CD4-positive, CD25-positive, alpha-beta regulatory T cell (primary cell): ENCODE measurements at places on chromosomes 1 and 21.

DNA sequence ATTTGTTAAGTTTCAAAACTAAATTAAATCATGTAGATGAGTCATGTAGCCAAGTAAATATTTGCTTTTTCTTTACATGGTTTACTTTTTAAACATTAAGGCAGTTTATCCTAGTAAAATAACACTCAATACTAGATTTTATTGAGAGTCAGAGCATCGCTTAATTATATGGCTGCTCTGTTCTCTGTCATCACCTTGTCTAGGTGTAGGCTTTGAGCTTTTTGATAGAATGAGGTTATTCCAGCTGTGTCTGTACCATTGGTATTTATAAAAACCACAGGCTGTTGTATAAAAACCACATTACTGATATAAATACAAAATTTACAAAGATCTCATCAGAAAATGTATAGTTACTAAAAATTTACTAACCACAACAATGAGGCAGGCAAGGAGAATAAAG is 42.5 kb upstream of the GPR52 start:
- no peak for DNase-seq

DNA sequence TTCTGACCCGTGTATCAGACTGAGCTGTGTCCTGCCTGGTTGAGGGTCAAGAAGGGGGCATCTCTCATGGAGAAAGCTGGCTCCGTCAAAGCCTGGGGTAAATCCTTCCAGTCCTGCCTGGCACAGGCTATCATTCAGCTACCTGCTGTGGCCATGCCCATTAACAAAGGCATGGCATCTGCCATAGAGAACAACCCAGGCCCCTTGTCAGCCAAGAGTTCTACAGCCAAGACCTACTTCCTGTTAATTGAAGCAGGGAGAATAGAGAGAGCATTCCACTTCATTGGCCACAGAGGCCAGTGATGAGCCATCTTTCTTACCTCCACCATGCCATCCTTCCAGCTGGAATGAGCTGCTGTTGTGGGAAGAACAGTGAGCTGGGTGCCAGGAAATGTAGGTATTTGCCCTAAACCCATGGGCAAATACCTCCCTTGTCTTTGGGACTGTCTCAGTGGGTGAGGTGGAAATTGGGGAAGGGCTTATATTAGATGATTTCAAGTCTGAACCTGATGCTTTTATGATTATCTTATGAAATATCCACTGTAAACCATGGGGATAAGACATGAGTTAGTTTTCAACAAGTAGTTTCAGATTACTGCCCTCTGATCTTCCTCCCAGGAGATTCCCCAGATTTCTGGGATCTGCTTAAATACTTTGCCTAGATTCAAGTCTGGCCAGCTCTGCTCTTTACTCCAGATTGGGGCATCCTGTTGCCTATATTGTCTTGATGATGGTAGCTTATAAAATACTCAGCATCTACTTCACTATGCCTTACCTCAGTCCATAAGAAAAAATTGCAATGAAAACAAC is 11.2 kb upstream of the KCNQ4 start:
- no peak for DNase-seq

DNA sequence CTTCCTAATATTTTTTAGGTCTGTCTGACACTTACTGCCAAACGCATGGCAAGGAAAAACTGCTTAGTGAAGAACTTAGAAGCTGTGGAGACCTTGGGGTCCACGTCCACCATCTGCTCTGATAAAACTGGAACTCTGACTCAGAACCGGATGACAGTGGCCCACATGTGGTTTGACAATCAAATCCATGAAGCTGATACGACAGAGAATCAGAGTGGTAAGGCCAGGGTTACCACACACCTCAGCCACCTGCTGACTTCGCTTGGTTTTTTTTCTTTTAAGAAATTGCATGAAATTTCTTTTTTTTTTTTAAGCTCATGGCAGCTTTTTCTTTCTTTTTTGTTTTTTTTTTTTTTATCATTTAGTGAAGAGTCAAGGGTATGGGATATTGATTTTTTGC is 17.2 kb downstream of the ATP1A1 start:
- DNase-seq, result peak; percentile 15

DNA sequence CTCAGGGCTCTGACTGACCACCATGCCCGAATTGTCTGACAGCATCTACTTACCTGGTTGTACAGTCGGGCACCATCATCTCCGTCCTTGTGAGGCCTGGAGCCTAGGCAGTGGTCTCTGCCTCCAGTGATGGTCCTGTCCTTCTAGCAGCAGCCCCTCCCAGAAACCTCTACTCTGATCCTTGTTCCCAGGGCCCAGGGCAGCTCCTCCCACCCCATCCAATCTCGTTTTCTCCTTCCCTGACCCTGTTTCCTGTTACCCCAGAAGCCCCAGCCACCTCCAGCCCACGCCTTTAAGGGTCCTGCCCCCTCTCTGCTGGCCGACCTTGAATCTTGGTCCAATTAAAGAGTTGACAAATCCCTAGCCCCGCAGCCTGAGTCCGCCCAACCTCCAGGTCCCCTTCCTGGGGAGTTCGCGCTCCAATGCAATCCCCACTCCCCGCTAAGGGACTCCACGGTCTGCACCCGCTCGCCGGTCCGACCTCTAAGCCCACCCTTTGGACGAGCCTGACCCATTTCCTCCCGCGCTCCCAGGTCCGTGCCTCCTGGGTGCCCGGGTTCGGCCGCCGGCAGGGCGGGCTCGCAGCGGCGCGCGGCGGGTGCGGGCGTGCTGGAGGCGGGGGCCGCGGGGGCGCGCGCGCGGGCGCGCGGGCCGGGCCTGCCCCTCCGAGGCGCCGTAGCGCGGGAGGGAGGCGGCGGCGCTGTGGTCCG is at the start of gene B4GALT2:
B4GALT2 (plus strand) TSS at position 660 of the 710 bp plus-strand sequence. CDS start 1,951 bp downstream, outside the sequence.
- no peak for DNase-seq

DNA sequence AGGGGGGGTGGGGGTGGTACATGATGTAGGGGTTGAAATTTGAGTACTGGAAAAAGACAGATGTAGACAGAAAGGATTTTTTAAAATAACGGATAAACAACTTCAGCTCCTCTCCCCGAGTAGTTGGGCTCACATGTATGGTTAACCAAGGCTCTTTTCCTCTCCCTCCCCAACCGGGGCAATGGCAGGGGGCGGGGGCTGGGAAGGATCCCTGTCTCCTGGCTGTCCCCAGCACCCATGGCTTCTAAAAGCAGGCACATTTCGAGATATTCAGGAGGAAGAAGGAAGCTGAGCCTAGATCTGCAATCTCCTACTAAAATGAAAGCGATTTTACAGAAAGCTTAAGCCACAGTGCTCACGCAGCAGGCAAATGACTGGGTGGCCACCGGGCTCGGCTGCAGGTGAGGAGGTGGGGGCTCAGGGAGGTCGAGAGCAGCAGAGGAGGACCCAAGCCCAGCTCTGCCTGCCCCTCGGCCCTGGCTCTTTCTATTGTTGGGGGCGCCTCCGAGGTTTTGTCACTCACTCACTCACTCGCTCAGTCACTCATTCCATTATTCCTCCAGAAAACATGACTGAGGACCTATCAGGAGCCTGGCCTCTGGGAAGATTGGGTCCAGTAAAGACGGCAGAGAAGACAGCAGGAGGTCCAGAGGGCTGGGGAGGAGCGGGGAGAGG is 573.3 kb downstream of the PTPRU start:
- no peak for DNase-seq

DNA sequence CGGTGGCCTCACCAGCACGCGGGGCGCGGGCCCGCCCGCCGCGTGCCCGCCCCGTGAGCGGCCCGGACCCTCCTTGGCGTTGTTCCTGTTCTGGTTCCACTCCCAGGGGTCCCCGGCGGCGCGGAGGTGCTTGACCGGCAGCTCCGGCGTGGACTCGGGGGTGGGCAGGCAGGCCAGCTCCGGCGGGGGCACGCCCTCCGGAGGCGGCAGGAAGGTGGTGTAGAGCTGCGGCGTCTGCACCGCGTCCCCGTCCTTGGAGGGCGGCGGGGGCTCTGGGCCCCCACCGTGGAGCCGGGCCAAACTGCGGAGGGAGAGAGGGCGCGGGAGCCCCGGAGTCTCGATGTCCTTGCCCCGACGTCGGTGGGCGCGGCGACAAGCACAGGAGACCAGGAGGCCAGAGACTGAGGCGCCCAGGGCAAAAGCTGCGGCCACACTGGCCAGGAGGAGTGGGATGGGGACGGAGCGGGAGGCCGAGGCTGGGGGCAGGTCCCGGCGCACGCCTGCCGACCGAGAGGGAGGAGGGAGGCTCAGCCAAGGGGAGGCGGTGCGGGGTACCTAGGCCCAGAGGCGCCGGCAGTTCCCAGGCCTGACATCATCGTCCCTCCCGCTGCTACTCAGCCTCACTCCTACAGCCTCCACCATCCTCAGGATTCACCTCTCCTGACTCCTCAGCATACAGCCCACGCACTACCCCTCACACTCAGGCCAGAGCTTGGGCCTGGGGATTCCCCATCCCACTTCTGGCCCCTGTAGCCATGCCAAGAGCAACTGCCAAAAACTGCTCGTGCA is 13.2 kb downstream of the SEMA6C start:
- no peak for DNase-seq

DNA sequence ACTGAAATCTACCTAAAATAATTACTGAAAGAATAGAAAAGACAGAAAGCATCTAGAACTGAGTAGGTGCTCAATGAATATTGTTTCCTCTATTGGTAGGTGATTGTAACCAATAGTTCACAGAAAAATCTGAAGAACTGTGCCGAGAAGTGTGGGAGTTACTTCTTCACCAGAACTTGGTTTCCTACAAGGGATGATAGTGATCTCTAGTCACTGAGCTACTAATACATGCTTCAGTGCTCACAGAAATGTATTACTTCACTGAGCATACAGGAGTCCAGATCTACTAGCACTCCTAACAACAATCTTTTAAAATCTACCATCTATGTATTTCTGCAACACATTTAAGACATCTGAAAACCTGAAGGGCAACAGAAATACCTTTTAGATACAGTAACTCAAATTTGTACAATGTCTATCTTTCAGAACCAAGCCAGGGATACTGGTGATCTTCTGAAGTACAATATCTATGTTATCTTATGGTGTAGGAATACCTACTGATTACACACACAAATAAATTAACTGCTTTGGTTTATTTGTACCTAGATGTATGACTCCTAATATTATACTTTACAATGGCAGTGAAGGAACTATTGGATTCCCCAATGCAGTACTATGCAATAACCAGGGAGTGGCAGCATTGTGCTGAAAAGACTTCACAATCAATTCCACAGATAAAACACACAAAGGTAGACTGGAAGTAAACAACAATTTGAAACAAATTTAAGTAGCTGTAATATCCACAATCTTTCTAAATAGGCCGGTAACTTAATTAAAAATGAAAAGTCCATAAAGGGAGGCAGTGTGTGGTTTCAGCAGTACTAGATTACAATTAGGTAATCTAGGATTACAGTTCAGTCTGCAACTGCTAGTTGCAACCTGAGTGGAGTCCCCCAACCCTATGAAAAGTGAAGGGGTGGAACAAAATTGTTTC is 243.0 kb downstream of the SLC45A1 start:
- peak; percentile 30 for DNase-seq

DNA sequence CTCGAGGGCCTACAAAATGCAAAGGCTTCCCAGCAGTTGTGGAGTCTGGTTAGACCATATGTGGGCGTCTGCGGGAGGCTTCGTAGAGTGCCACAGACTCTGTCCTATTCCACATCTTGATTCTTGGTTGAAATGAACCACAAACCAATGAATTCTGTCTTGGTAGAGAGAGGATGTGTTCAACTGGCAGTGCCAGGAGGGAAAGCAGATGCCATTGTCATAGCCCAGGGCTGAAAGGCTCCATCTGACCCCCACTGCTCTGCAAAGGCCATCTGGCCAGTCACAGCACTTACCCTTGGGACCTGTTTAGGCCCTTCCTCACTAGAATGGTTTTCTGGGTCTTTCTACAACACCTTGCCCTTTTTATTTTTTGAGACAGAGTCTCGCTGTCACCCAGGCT is 22.1 kb downstream of the ACOT11 start:
- no peak for DNase-seq

DNA sequence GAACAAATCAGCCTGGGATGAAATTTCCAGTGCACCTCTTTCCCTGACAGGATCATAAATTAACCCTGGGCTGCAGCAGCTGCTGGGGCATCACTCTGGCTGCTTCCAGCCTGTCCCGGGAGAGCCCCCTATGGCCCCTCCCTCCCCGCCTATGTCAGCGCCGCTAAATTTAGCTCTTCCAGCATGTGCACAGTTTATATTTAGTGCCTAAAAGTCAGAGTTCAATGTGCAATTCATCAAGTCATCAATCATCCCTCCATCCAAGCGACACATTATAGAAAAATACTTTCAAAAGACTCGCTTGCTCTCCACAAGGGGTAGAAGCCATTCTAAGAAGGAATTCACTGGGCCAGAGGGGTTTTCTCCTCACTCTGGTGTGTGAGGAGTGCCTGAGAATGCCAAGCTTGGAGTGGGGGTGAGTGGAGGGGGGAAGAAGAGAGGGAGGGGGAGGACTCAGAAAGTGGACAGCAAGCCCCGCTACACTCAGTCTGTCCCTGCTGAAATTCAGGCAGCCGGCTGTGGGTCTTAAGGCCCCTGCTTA is 37.4 kb downstream of the XCL1 start:
- DNase-seq, result no peak

- no peak for DNase-seq
These were observed 339.0 kb downstream of the DSCAM start for GRCh38 chr21:40507978-40508377.

DNA sequence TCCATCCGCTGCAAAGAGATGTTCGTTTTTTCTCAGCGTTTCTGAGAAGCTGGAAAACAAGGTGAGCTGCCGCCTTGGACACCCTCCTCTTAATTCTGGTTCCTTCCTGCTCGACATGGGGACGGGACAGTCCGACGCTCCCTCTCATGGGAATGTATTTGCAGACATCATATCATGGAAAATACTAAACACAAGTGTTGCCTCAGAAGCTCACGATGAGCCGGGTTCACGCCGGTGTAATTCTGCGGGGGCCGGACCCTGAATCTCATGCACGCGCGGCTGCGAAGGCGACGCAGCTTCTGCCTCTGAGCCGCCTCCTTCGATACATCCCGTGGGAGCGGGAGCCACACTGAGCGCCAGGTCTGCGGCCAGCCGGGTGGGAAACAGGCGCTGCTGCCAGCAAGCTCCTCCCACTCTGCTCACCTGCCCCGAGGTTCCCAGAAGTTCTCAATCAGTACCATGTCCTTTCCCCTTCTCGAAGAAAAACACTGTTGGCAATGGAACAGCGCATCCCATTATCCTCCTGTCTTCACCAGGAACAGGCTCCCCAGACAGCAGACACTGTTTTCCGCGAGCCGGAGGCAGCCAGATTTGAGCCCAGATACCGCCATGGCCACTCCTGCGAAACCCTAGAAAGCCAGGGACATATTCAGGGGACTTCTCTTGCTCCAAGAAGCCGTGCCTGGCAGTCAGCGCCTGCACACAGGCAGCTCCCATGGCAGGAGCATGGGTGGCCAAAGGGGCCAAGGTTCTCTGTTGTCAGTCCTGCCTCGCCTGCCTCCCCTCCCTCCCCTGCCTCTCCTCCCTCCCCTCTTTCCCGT is 98.0 kb downstream of the WDR4 start:
- no peak for DNase-seq

- DNase-seq, result no peak
These were observed 7.7 kb upstream of the HPCA start for GRCh38 chr1:32878637-32879041.

DNA sequence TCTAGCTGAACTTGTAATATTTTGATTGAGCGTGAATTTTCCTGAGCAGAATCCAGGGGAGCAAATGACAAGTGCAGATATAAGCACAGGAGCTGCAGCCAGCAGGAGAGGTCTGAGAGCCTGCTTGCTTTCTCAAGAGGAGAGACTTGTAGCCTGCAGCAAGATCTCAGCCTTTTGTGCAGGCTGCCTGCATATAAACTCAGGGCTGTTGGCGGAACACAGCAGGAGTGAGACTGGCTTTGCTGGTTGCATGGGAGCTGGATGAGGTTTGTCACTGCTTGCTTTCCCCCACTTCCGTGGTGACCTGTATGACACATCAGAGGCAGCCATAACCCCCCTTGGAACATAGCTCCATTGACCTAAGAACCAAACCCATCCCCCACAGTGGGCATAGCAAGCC is 725.4 kb upstream of the RGS18 start:
- no peak for DNase-seq
